ENCODE measurements at places on chromosomes 16 and 17.

DNA sequence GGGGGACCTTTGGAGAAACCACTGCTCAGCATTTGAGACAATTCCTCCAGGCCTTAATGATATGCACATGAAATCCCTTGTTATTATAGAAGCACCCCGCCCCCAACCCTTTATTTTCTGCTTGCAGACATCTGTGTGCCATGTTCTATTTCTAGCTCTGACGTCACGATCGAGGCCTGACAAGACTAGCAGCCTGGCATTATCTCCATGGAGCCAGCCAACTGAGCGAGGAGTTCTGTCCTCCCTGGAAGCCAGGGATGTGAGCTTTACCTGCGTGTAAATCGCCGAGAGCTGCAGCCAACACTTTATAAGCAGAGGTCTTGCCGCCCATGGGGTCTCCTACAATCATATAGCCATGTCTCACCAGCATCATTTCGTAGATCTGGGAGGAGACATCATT is 116.9 kb downstream of the DNAH3 start:
- DNase-seq = peak; percentile 2

DNA sequence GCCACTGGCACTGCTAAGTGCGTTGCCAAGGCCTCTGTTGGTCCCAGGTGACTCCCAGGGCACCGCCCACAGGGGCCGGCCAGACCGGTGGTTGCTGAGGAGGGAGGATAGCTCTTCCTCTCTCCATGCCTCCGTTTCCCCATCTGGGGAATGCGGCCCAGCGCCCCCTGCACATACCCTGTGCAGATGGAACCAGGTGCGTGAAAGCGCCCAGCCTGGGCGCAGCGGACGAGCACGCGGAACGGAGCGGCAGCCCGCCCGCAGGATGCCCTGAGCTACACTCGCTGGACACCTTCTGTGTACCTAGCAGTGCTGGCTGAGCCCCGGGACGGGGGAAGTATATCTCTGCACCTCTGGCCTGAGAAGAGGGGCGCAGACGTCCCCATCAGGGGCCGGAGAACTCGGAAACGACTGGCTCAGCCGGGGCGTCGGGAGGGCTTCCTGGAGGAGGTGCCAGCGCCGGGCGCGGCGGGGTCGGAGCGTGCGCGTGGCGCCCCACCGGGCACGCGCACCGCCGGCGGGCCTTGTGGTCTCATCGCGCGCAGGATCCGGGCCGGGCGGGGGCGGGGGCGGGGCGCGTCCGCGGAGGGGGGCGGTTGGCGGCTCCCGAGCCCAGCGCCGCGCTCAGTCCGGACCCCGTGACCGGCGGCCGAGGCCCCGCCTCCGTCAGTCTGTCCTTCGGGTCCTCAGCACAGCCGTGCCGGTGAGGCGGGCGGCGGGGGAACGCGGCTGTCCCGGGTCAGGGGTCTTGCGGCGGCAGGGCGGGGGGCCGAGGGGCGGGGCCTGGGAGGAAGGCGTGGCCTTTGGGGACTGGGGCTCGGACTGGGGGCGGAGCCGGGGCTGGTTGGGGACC is at the start of the genes CCDC78 and HAGHL:
CCDC78 (minus strand) TSS at position 6 of the 853 bp plus-strand sequence. CDS start 76 bp downstream, outside the sequence.
HAGHL (plus strand) TSS at position 669 of the 853 bp plus-strand sequence. CDS start 404 bp downstream, outside the sequence.
- peak; percentile 20 for DNase-seq

DNA sequence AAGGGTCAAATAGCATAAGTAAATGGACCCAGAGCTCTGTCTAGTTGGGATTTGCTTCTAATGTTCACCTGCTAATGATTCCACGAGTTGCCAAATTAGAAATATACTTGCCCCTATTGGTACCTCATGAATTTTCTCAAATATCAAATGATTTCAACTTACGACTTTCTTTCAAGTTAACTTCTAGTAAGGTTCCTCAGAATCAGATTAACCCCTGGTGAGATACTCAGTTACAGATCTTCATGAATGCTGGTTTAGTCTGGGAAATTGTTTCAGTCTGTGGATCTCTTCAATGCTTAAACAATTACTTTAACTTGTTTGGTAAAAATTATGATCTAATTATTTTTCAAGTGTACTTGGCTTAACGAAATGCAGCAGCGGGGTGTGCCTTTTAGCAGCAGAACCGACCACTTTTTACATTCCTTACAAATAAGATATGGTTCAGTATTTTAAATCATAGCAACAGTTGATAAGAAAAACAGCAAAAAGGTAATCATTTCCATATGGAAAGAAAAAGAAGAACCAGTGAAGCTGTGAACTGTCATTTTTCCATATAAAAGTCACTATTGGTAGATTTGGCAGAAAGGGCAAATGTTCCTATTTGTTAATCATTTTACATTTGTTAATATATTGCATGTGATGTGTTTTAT is 34.5 kb downstream of the TUBD1 start:
- peak; percentile 84 for DNase-seq

- no peak for DNase-seq
Measured at GRCh38 chr17:79632432-79632735, 21.5 kb upstream of the RBFOX3 start.

GRCh38 chr17:51618476-51618875 is 358.1 kb downstream of the UTP18 start:
- no peak for DNase-seq

DNA sequence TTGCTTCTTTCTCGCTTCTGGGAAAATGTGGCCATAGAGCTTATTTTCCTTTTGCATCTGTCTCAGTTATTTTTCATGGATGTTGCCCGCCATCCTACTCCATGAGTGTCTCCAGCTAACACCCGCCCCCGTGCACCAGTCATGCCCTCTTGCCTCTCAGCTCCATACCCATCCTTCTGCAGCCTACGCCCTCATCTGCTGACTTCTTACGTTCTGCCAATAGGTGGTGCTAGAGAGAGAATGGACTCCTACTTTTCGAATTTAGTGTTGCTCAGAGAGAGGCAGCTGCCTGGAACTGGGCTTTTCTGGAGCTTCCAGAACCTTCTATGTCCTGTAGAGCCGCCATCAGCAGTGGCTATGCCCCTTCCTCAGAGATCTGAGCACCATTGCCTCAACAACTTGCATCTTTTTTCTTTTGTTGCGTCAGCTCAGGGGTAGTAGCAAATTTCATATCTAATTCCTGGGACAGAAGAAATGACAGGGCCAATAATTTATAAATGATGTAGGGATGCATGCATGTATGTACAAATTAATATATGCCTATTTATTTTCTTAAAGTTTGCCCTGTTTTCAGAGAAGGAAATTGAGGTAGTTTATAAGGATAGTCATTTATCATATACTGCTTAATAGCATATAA is 119.7 kb upstream of the MYOCD start:
- peak; percentile 57 for DNase-seq

GRCh38 chr17:55734128-55734781 is 11.6 kb upstream of the TMEM100 start:
- no peak for DNase-seq

DNA sequence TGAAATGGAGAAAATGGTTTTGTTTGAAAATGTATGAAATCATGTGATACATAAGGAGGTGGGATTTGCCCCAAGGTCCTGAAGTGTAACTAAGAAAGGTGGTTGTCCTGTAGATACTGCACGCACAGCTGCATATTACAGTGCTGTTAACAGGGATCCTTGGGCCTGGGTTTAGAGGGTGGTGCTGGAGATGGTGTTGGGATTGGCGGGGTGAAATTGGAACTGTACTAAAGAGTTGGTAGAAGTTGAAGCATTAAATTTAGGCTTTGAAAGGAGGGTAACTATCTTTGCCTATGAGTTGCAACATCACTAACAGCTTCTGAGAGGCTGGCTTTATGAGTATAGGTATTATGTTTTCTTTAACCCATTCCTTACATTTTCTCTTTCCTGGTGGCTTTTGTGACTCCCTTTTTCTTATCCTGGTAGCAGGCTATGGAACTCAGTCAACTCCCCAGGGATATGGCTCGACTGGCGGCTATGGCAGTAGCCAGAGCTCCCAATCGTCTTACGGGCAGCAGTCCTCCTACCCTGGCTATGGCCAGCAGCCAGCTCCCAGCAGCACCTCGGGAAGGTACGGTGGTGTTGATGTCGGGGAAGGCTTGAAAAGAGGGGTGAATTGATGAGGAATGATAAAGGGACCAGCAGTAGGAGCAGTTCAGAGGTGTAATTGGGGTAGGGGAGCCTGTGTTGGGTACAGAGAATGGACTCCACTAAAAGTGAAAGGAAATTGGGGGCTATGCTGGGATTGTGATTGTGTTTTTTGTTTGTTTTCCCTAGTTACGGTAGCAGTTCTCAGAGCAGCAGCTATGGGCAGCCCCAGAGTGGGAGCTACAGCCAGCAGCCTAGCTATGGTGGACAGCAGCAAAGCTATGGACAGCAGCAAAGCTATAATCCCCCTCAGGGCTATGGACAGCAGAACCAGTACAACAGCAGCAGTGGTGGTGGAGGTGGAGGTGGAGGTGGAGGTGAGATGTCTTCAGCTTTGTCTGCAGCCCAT is 3.8 kb downstream of the FUS start:
- DNase-seq = no peak

DNA sequence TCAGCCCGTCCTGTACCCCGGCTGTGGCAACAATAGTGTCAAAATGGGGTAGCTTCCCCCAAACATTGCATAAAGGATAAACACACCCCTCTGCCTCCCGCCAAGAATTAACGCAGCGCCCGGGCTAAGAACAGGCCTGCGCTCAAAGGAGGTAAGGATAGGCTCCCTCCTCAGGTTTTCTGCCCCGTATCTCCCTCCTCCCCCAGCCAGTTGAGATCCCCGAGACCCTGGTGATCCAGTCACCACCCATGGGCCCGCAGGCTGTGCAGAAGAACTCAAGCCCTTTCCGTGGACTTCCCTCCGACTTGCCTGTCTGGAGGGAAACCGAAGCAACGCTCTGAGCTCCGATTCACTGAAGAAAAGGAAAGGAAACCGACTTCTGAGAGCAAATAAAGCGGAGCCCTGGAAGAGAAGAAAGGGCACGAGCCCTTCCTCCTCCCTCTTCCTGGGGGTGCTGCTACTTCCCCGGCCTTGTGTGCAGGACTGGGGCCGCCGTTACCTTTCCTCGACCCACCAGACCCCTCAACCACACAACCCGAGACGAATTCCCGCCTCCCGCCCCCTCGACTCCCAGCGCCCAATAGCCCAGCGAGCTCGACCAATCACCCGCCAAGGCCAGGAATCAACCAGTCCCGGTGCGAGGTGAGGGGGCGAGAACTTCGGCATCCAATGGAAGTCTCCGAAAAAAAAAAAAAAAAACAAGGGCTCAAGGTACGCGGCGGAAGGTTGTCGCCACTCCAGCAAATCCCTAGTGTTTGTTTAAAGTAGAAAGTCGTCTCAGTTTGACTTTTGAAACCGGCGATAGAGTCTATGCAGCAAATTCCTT is at the start of gene BRIP1:
BRIP1 (minus strand) TSS at position 554 of the 826 bp plus-strand sequence. CDS start 1,989 bp downstream, outside the sequence.
- peak; percentile 88 for DNase-seq

- no peak for DNase-seq
Measured at GRCh38 chr17:69516225-69516624, 101.7 kb downstream of the MAP2K6 start.

GRCh38 chr17:74545843-74546230 is at the start of gene CD300C:
CD300C (minus strand) TSS chr17:74546115; CDS start chr17:74545782, 333 bp downstream.
- DNase-seq = peak; percentile 2

DNA sequence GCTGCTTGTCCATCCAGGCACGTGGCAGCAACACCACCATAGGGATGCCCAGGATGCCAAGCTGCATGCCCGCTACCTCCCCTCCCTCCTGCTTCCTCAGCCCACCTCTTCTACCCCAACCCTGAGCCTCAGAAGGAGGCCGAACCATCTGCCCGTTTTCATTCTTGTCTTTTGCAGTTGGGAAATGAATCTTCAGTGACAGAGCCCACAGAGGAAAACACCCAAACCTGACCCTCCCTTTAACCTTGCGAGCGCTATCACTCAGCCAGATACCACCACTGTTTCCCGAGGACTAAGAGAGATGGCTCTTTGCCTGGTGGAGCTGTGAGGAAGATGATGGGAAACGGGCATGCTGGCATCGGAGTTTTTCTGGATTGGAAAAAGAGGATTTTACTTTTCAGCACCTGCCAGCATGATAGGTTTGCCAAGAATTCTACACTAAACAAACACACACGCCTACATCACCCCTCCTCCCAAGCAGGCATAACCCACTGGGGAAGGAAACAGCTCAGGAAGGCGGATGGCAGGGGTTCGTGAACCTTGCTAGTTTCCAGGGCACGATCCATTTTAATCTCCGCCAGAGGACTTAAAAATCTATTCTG is 457.4 kb downstream of the SLC39A11 start:
- DNase-seq = no peak

DNA sequence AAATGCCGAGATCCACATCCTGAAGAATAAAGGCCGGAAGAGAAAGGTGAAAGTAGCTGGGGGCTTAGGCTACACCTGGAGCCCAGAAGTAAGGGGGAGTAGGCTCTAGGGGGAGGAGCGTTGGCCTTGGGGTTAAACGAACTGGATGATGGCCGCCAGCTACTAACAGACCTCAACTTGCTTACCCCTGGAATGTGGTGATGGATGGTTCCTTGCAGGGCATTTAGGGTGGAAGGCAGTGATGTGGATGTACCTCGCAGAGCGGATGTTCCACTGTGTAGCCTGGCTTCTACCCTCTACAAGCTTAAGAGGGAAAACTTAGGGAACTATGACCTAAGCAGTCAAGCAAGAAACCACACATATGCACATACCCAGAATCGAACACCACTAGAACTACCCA is 2.3 kb upstream of the MAZ start:
- no peak for DNase-seq

DNA sequence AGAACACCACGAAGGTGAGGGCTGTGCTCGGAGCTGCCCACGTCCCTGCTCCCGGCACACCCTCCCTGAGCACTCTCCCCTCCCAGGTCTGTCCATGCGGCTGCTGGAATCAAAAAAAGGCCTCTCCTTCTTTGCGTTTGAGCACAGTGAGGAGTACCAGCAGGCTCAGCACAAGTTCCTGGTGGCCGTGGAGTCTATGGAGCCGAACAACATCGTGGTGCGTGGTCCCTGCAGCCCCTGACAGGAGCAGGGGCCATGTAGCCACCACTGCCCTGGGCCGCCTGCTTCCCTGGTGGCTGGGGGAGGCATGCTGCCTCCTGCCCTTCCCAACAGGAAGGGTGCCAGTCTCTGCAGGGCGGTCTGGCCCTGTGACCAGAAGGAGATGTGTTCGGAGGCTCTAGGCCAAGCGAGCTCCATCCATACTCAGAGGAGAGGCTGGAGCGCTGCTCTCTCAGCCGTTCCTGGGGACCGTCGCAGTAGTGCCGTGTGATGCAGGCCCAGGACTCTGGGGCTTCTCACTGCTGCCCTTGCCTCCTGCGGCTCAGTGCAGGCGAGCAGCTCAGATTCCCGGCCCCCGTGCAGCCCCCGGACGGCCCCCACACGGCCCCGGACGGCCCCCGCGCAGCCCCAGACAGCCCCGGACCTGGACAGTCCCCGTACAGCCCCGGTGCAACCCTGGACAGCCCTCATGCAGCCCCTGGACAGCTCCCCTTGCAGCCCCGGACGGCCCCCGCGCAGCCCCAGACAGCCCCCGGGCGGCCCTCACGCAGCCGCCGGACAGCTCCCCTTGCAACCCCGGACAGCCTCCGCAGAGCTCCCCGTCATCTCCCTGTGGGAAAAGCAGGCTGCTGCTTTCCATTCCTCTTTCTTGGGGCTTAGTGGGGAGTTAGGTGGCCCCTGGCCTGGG is 20.5 kb downstream of the TCF25 start:
- DNase-seq = no peak

GRCh38 chr16:64094992-64095634 is 1026.8 kb downstream of the CDH11 start:
- peak; percentile 83 for DNase-seq

- peak; percentile 65 for DNase-seq
Measured at GRCh38 chr17:64580384-64581315, 73.9 kb downstream of the CEP95 start.
